ENCODE measurements at places on chromosomes 2 and 18.

DNA sequence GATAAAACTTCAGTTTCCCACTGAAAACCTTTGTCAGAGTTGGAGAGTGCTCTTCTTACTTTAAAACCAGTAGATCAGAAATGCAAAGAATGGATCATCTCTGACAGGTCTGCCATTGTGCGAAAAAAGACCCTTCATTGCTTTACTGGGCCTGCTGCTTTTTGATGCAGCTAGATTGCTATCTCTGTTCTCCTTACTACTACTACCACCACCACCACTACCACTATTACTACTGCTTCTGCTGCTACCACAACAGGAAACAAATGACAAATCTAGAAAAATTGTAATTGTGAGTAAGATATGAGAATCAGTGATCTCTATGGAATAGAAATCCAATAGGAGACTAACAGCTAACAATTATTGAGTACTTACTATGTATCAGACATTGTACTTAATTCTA, 85.8 kb downstream of the PKP4 start:
- DNase-seq = no peak

GRCh38 chr2:197675246-197675645, at the start of gene RFTN2:
Gene RFTN2 (minus strand): TSS chr2:197675587. CDS start chr2:197675458, 129 bp downstream.
- DNase-seq = peak; percentile 66

DNA sequence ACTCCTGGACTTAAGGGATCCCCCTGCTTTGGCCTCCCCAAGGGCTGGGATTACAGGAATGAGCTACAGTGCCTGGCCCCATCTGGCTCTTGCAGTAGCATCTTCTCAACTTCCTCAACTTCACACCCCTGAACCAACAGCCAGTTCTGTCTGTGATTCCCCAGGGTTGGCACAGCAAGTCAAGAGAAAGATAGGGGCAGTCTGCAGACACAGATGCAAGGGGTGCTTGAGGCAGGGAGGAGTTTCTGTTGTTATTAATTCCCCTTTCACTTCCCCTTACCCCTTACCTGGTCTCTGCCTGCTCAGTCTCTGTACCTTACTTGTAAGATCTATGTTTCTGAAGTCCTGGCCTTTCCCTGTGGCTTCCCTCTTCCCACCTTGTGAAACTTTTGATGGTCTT, 54.1 kb upstream of the MEX3C start:
- no peak for DNase-seq

DNA sequence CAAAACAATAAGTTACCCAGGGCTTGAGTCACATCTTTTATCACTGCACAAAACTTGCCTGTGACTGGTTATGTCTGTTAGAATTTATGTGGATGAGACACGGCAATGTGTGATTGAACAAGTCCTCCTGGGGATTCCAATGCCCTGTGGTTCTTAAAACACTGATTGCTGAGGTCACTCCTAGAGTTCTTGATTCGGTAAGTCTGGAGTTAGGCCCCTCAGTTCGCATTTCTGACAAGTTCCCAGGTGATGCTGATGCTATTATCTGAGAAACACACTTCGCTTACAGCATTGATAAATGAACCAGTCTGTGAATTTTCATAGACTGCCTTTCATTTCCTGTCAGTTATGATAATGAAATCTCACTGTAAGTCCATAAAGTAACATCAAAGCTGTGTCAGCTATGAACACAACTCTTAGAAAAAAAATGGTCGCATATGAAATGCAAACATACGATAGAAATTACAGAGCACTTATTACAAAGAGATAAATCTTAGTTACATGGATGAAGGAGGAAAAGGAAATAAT, 214.0 kb downstream of the DLGAP1 start:
- no peak for DNase-seq

DNA sequence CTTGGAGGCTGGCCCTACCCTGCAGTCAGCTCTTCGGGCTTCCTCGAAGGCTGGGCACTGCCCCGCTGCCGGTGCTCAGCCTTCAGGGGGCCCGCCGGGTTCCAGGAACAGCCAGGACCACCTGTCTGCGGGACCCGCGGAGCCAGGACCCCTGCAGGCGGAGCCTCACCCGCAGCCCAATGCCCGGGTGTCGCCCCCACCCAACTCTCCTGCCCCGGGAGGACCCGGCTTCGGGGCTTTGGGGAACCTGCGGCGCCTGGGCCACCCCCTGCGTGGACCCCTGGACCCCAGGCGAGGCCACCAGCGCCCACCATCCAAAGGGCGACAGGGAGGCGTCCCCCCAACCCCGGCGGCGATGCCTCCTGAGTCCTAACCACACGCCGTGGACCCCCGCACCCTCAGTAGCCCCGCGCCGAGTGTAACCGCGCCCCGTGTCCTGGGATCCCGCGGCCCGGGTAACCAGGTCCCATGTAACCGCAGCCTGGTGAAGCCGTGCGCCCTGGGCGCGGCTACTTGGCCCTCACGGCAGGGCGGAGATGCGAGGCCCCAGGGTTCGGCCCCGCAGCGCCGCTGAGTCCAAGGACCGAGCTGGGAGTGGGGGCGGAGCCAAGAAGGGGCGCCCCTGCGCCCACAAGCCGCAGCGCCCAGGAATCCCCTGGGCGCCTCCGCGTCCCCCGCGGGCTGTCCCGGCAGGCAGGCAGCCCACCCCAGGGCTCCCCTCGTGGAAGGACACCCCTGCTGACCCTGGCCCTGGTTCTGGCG, 11.0 kb upstream of the UBE2F start:
- peak; percentile 20 for DNase-seq

GRCh38 chr2:236988690-236989624, 96.7 kb upstream of the COPS8 start:
- DNase-seq = peak; percentile 45

- no peak for DNase-seq
Measured at GRCh38 chr2:185700883-185701282, 37.7 kb upstream of the FSIP2 start.

DNA sequence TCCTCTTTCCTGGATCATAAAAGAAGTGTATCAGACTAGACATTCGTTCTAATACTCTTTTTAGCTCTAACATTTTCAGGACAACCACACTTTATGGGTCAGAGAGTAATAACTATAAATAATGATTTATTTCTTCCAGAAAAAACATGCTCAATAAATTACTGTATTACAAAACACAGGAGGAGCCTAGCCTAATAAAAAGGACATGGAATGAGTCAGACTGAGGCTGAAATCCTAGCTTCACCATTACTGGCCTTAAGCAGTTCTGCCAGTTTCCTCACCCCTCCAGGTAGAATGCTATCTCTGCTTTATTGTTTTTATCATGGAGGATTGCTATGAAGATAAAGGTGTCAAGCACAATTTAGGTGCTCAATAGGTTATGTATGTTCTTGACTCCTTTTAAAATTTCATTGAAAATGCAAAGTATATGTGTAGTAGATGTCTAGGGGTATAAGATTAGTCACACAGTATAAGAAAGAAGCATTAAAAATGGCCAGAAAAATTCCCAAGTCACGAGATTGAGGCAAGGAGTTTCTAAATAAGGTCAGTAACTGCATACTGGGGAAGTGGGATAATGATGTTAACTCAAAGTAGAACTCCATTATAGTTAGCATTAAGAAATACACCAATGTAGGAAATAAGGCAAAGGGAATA, 105.5 kb upstream of the NEUROD1 start:
- no peak for DNase-seq

DNA sequence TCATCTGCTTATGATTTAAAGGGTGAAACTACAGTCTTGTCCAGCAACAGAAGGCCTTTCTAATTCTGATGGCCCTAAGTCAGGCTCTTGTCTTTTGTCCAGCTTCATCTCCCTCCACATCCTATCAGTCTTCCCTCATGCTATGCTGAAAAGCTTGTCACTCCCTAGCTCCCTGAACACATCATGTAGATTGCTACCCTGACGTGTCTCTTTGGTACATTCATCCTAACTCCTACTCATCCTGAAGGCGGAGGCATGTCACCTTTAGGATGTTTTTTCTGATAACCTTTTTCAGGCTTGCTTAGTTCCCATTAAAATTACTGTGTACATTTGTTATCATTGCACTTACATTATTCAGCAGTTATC, 78.4 kb upstream of the ARL5A start:
- DNase-seq = no peak

DNA sequence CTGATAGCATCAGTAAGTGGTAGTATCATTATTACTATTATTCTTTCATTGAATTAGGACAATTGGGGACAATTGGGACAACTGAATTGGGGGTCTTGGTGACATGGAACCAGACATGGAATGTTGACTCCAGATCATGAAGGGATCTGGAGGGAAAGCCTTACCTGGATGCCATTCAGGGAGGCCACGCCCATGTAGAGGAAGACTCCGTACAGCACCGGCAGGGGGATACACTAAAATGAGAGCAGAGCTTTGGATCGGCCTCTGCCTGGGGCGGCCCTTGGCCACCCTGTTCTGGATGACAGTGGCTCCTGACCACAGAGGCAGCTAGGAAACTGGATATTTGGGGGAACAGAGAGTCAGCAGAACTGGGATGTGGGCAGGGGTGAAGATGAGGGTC, 29.2 kb downstream of the MTHFD2 start:
- no peak for DNase-seq

DNA sequence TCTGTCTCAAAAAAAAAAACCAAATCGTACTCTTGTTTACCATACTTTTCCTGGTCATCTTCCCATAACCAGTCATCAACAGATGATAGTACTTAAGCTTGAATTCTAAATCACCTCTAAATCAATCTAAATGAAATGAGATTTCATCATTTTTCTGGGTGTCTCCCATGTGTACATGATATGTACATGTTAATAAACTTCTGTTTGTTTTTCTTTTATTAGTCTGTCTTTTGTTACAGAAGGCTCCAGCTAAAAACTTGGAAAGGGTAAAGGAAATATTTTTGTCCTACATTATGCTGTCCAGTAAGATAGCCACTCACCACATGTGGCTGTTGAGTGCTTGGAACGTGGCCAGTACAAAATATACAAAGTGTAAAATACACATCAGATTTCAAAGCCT, 78.7 kb upstream of the MSH6 start:
- DNase-seq = no peak

- DNase-seq = no peak
Measured at GRCh38 chr18:45024357-45025088, 343.8 kb downstream of the SETBP1 start.

GRCh38 chr2:15669375-15669910, 77.8 kb downstream of the DDX1 start:
- no peak for DNase-seq

GRCh38 chr18:51857989-51858388, 482.0 kb upstream of the DCC start:
- DNase-seq = no peak

DNA sequence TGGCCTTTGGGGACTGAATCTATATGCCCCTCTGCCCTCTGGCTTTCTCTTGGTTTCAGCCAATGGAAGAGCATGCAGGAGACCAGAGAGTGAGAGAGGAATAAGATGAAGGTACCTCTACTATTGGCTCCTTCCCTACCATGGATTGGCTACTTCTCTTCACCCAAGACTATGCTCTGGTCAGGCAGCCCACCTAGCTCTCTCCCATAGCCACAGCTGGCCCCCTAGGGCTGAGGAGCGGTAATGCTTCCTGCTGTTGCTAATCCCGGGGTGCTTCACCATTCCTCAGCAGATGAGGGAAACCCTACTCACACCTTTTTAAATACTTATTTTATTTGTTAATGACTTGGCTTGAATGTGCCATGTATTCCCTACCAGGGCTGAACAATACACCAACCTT, 142.4 kb downstream of the MREG start:
- no peak for DNase-seq

GRCh38 chr2:217775920-217776503, 226.8 kb downstream of the TNS1 start:
- DNase-seq = no peak

DNA sequence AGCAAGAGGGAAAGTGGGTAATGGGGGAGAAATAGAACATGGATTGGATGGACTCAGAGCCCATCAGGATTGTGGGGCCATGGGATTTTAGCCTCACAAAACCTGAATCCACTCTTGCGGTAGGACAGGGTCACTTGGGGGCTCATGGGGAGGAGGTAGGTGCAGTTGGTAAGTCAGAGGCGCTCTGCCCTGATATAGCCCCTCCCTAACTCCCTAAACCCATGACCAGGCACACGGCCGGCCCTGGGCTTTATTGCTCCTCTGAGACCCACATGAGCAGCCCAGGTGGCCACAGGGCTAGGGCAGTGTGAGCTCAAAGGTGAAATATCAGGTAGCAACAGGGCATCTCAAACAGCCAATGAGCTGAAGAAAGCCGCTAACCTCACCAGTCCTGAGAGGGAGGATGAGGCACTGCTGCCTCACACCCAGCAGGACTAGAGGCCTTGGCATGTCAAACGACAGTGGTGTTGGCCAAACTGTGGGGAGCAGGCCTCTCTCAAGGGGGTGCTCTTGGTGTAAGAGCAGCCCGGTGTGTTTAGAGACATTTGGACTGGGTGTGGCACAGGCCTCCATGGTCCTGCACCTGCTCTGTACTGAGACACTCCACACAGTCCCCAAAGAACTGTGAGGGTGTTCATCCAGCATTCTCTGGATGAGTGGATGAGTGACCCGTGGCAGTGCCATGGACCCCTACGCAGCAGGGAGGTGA, 90.8 kb upstream of the HS6ST1 start:
- no peak for DNase-seq

- DNase-seq = no peak
Measured at GRCh38 chr18:80041424-80041823, 7.2 kb downstream of the RBFA start.

GRCh38 chr2:167962436-167963226, 284.8 kb downstream of the STK39 start:
- DNase-seq = peak; percentile 34

- DNase-seq = no peak
Measured at GRCh38 chr2:107730898-107731297, 95.8 kb upstream of the RGPD4 start.

GRCh38 chr18:70688286-70688685, 399.4 kb downstream of the SOCS6 start:
- no peak for DNase-seq

- DNase-seq = no peak
Measured at GRCh38 chr18:63488160-63488559, 11.4 kb downstream of the SERPINB5 start.

GRCh38 chr2:2018713-2019410, 274.5 kb upstream of the PXDN start:
- no peak for DNase-seq

- DNase-seq = peak; percentile 82
Measured at GRCh38 chr2:39607538-39608262, 58.0 kb upstream of the TMEM178A start.

DNA sequence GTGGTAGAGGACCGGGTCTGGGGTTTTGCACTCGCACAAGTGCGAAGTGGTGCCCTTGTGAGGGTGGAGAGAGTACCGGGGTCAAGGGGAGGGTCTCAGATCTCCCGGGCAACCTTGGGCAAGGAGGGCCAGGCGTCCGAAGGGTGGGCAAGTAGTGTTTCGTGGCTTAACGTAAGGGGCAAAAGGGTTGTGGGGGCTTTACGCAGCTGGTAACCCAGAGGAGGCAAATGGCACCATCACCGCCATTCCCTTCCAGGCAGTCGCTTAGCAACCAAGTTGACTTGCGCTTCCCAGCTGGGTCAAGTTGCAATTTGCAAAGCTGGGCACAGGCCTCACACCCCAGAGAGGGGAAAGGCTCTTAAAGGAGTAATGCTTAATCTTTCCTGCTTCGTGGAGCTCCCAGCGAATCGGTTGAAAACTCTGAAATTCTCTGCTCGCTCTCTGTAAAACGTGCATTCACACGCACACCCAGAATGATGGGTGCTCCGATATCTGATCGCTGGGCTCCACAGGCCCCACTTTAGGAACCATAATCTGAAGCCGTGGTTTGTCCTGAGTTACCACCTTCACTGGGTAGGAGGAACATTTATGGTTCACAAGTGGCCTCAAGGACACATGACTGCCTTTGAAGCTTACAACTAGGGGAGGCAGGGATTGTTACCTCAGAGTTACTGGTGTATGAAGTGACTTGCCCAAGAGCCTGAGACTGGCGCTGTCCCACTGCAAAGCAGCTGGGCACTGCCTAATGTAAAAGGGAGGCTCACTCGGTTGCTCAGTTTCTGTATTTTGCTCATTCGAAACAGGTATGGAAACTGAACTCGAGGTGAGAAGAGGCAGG, 127.9 kb downstream of the UXS1 start:
- peak; percentile 80 for DNase-seq
